ENCODE measurements at places on chromosomes 13 and 19. TPM values are rescaled to one million over a fixed set of nuclear protein-coding genes. Genes with fewer than 3 reads are reported as not detected.
A peak's percentile ranks its signal among the peaks of the same experiment; 100 is the strongest.

Gene NTF4
- not detected for total RNA-seq

Gene KIR3DL1
- not detected for total RNA-seq

Gene DKKL1
- not detected for total RNA-seq

Gene CGB8
- total RNA-seq, result not detected

GRCh38 chr13:33612641-33613638 is 205.0 kb upstream of the RFC3 start:
- no peak overlapping the region for H3K4me3 ChIP-seq
- DNase-seq, result no peak

Gene KCTD15
- total RNA-seq, result 45.6 TPM

GRCh38 chr13:52164989-52165388 is 5.6 kb upstream of the NEK3 start:
- no peak overlapping the region for H3K27ac ChIP-seq
- H3K4me3 ChIP-seq, result no peak overlapping the region
- peaks cover 2% of the 10 kb centered on the region for H3K36me3 ChIP-seq
- no peaks in the 10 kb centered on the region for H3K27me3 ChIP-seq
- no peak for DNase-seq
- no peaks in the 10 kb centered on the region for H3K4me1 ChIP-seq

DNA sequence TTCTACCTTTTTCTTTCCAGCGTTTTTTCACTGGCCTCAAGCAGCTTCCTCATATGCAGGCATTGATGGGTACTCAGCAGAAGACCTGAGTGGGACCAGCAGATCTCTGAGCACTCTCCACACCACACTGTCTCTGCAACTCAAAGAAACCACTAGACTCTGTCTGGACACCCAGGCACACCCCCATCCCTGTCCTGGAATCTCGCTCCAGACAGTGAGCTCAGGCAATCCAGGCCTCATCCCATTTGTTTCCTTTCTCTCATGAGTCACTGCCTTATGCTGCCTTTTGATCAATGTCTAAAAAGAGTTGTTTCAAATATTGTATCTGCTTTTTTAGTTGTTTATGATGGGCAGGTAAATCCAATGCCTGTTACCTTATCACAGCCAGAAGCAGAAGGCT is 19.7 kb upstream of the POP4 start:
- H3K27ac ChIP-seq, result no peak overlapping the region
- no peaks in the 10 kb centered on the region for H3K4me1 ChIP-seq
- DNase-seq, result no peak
- H3K36me3 ChIP-seq, result no peaks in the 10 kb centered on the region

GRCh38 chr13:77674852-77675251 is 22.6 kb upstream of the SLAIN1 start:
- peaks cover 4% of the 10 kb centered on the region for H3K27me3 ChIP-seq
- H3K4me3 ChIP-seq, result no peak overlapping the region
- no peaks in the 10 kb centered on the region for H3K36me3 ChIP-seq
- H3K4me1 ChIP-seq, result no peaks in the 10 kb centered on the region

DNA sequence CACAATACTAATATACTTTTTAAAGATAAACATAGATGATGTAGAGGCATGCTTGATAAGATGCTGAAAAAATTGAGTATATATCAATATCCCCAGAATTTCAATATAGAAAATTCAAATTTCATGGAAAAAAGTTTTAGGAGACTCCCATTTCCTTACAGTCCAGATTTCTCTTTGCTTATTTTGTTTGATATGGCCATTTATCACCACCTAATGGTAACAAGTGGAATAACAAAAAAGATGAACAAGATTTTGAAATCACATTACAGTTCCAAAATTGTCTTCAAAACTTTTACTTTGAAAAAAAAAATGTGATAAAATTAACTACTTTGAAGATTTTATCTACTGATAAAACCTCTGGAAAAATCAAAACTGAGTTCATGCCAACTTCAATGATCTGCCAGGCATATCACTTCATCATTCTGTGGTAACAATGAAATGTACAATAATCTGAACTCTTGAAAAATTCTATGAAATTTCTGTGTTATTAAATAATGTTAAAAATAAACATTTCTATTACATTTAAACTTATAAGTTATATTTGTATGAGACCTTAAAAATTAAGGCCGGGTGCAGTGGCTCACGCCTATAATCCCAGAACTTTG is 17.5 kb downstream of the MIPEP start:
- H3K4me1 ChIP-seq, result no peaks in the 10 kb centered on the region
- H3K4me3 ChIP-seq, result no peak overlapping the region
- H3K27ac ChIP-seq, result no peak overlapping the region

Gene PEAK3
- total RNA-seq, result 0.93 TPM

DNA sequence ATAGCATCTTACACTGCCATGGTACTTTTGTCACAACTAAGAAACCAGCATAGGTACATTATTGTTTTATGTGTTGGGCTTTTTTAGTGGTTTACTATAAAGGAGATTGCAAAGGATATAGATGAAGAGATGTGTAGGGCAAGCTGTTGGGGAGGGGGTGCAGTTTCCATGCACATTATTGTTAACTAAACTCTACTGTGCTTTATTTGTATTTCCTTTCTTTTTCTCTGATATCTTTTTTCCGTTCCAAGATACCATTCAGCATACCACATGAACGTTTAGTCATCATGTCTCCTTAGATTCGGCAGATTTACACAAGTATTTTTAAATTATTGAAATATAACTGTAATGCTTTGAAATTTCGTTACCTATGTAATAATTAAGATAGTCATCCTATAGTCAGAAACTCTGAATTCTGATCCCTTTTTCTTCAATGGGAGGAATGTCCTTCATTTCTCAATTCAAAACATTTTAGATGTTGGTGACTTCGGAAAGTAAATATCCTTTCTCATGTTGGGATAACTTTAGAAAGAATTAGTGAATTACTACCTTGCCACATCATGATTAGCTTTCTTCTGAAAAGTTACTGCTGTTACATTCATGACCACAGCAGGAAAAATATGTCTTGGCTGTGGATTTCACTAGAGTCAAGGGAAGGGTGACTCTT is 82.8 kb downstream of the FRY start:
- peaks cover 3% of the 10 kb centered on the region for H3K4me1 ChIP-seq
- peak overlapping the region; percentile 28 for H3K27ac ChIP-seq
- no peaks in the 10 kb centered on the region for H3K36me3 ChIP-seq
- no peak for DNase-seq

DNA sequence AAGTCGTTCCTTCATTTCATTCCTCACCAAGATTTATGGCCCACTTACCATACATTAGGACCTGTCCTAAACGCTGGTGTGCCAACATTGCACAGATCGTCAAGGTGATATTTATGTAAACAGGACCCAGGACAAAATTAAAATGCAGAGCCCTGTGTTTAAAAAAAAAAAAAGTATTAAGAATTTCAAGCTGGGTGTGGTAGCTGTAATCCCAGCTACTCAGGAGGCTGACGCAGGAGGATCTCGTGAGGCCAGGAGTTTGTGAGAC is 6.5 kb upstream of the ZNF444 start:
- H3K4me3 ChIP-seq, result no peak overlapping the region
- H3K36me3 ChIP-seq, result no peaks in the 10 kb centered on the region
- no peak overlapping the region for H3K27ac ChIP-seq
- H3K27me3 ChIP-seq, result no peaks in the 10 kb centered on the region

GRCh38 chr13:100339411-100339940 is 249.1 kb downstream of the GGACT start:
- no peak for DNase-seq
- no peaks in the 10 kb centered on the region for H3K4me1 ChIP-seq
- H3K36me3 ChIP-seq, result peaks cover 2% of the 10 kb centered on the region
- no peak overlapping the region for H3K27ac ChIP-seq
- H3K4me3 ChIP-seq, result no peak overlapping the region

DNA sequence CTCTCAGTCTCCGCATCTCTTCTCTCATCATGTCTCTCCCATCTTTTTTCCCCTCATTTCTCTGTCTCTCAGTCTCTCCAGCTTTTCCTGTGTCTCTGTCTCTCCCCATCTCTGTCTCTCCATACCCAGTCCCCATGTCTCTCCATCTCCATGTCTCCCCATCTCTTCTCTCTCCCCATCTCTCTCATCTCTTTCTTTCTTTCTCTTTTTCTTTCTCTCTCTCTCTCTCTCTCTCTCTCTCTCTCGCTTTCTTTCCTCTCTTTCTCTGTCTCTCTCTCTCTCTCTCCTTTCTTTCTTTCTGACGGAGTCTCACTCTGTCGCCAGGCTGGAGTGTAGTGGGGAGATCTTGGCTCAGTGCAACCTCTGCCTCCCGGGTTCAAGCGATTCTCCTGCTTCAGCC is 12.6 kb upstream of the NFIX start:
- no peak overlapping the region for H3K4me3 ChIP-seq
- no peaks in the 10 kb centered on the region for H3K36me3 ChIP-seq
- H3K27me3 ChIP-seq, result no peaks in the 10 kb centered on the region
- H3K27ac ChIP-seq, result no peak overlapping the region
- no peak for DNase-seq

GRCh38 chr19:18312092-18312534 is 10.8 kb downstream of the LSM4 start:
- no peaks in the 10 kb centered on the region for H3K27me3 ChIP-seq
- no peak overlapping the region for H3K4me3 ChIP-seq
- H3K27ac ChIP-seq, result no peak overlapping the region

GRCh38 chr13:42398533-42398932 is 126.6 kb downstream of the AKAP11 start:
- no peaks in the 10 kb centered on the region for H3K4me1 ChIP-seq
- H3K36me3 ChIP-seq, result no peaks in the 10 kb centered on the region
- no peak for DNase-seq

- H3K4me3 ChIP-seq, result no peak overlapping the region
- H3K27ac ChIP-seq, result no peak overlapping the region
- H3K27me3 ChIP-seq, result no peaks in the 10 kb centered on the region
- no peaks in the 10 kb centered on the region for H3K4me1 ChIP-seq
These were observed 10.4 kb upstream of the ASF1B start for GRCh38 chr19:14146789-14147216.

DNA sequence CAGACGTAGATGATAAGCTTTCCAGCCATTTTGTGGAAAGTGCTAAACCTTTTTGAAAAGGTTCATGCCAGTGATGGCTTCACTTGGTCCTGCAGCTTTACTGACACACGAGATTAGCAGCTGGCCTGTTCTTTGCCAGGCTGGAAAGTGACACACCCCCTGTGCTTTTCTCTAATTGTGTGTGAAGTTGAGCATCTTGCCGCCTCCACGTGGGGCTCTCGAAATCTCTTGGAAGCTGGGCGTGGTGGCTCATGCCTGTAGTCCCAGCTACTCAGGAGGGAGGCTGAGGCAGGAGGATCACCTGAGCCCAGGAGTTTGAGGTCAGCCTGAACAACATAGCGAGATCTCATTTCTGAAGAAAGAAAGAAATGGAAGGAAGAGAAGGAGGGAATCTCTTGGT is 25.3 kb upstream of the EHD2 start:
- no peaks in the 10 kb centered on the region for H3K36me3 ChIP-seq
- no peaks in the 10 kb centered on the region for H3K4me1 ChIP-seq
- H3K4me3 ChIP-seq, result no peak overlapping the region
- H3K27me3 ChIP-seq, result no peaks in the 10 kb centered on the region
- no peak for DNase-seq
- H3K27ac ChIP-seq, result no peak overlapping the region

Gene KCNC3
- 3.2 TPM for total RNA-seq

GRCh38 chr13:28429685-28430290 is 65.1 kb downstream of the FLT1 start:
- H3K4me3 ChIP-seq, result no peak overlapping the region
- H3K36me3 ChIP-seq, result no peaks in the 10 kb centered on the region
- no peaks in the 10 kb centered on the region for H3K27me3 ChIP-seq
- DNase-seq, result no peak

Gene TMEM238
- total RNA-seq, result 0.94 TPM

DNA sequence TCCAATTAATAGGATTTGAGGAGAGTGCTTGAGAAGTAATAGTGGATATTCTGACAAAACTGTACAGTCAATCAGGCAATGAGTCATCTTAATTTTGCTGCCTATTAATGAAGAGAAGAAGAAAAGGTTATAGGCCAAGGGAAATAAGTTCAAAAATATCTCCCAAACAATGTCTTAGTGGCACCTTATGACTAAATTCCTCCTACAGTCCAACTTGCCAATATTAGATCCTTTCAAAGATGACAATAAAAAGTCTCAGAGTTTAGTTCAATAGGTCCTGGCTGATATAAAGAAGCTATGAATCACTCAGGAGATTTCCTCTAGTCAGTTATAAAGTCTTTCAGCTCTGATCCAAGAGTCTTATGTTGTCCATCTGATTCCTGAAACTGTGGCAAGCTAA is 27.9 kb downstream of the UGGT2 start:
- no peaks in the 10 kb centered on the region for H3K36me3 ChIP-seq
- no peak overlapping the region for H3K4me3 ChIP-seq
- no peak overlapping the region for H3K27ac ChIP-seq
- no peaks in the 10 kb centered on the region for H3K27me3 ChIP-seq
- H3K4me1 ChIP-seq, result peaks cover 6% of the 10 kb centered on the region

Gene PLIN3
- total RNA-seq, result 68.4 TPM

GRCh38 chr13:36089130-36089647 is 42.0 kb downstream of the DCLK1 start:
- no peaks in the 10 kb centered on the region for H3K4me1 ChIP-seq
- no peak for DNase-seq
- no peaks in the 10 kb centered on the region for H3K36me3 ChIP-seq
- H3K4me3 ChIP-seq, result no peak overlapping the region
- no peak overlapping the region for H3K27ac ChIP-seq

Gene C19orf44
- 3.6 TPM for total RNA-seq

- H3K27ac ChIP-seq, result no peak overlapping the region
- no peak overlapping the region for H3K4me3 ChIP-seq
- no peaks in the 10 kb centered on the region for H3K27me3 ChIP-seq
- no peaks in the 10 kb centered on the region for H3K4me1 ChIP-seq
These were observed 3.2 kb downstream of the LMNB2 start for GRCh38 chr19:2453431-2454025.

- no peak for DNase-seq
- H3K27ac ChIP-seq, result no peak overlapping the region
- H3K4me3 ChIP-seq, result no peak overlapping the region
- H3K36me3 ChIP-seq, result no peaks in the 10 kb centered on the region
- H3K27me3 ChIP-seq, result no peaks in the 10 kb centered on the region
These were observed 314.8 kb upstream of the MAB21L1 start for GRCh38 chr13:35791184-35791851.

DNA sequence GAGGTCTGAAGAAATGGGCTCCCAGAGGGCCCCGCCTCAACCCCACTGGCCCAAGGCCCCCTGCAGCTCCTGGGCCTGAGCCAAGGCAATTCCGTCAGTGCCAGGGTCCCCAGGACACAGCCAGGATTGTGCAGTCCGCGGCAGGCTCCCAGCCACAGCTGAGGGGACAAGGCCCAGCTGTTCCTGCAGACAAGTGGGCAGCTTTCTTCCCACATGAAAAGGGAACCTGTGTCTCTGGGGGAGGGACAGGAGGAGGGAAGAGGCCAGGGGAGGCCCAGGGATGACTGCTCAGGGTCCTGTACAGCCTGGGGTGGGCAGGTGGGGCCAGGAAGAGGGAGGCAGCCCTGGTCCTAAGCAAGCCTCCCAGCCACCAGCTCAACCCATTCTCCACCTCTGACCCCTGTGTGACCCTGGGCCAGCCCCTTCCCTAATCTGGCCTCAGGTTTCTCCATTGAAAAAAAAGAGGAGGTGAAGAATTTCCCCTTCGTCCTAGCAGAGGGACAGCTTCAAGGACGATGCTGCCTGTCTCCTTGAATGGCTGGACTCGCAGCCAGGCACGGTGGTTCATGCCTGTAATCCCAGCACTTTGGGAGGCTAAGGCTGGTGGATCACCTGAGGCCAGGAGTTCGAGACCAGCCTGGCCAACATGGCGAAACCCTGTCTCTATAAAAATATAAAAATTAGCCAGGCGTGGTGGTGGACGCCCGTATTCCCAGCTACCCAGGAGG is 20.5 kb upstream of the VSTM2B start:
- H3K36me3 ChIP-seq, result no peaks in the 10 kb centered on the region
- no peak overlapping the region for H3K27ac ChIP-seq
- peak; percentile 4 for DNase-seq
- no peak overlapping the region for H3K4me3 ChIP-seq

Gene GATAD2A
- 86.7 TPM for total RNA-seq

Gene SYNGR4
- total RNA-seq, result not detected

Gene FLT1
- total RNA-seq, result 32.8 TPM

Gene U2AF2
- total RNA-seq, result 113 TPM

GRCh38 chr13:35694549-35695447 is 218.3 kb upstream of the MAB21L1 start:
- H3K27me3 ChIP-seq, result no peaks in the 10 kb centered on the region

Gene ZNF177
- total RNA-seq, result 2.0 TPM
